Activated T-helper 17 cell treated with anti-CD3 and anti-CD28 coated beads, Interleukin-2, amount 50 U/mL, for 72 hours (primary cell): ENCODE measurements at places on chromosomes 4 and X.

- peak; percentile 49 for ATAC-seq
These were observed 17.0 kb upstream of the PAPSS1 start for GRCh38 chr4:107736924-107737448.

DNA sequence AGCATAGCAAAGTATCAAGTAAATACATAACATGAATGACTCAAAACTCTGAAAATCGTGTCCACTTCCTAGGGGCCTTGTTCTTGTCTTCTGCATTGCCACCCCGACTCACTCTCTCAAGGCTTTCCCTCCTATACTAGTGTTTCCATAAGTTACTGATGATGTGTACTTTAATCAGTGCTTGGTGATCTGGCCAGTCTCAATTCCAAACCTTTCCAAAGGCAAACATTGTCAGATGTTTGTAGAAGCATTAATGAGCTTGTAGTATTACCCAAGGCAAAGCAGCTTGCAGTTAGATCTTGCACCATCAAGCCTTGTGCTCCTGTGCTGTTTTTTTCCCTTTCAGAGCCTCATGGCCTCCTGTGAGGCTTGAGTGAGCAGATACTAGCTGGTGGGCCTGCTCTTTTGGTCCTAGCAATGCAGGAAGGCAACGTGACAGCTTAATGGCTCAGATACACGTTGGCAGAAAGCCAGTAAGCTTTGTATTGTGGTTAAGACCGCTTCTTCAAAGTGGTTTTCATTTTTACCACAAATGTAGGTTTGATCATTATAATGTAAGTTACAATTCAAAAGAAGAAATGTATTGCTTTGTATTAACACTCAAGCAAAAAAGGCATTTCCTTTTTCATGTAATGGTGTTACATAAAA, 51.8 kb downstream of the RBPJ start:
- peak; percentile 77 for ATAC-seq

- no peak for ATAC-seq
These were observed 337.3 kb upstream of the GNPDA2 start for GRCh38 chr4:45063696-45064095.

- ATAC-seq = no peak
These were observed 12.8 kb upstream of the DUSP9 start for GRCh38 chrX:153634236-153634635.

GRCh38 chr4:64857198-64857597, 447.9 kb upstream of the TECRL start:
- ATAC-seq = no peak

- no peak for ATAC-seq
These were observed 86.3 kb downstream of the ITIH6 start for GRCh38 chrX:54711735-54712134.

DNA sequence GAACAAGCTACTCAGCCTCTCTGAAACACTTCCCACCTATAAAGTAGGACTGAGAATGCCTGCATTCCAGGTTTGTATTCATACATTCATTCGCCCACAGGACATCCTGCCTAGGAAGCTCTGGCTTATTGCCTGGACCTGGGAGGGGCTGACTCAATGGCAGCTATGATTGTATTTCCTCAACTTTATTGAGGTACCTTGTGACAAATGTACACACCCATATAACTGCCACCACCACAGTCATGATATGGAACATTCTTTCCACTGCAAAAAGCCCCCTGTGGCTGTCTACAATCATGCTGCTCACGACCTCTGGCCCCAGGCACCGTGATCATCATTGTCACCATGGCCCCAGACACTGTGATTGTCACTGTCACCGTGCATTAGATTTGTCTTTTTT, 68.3 kb downstream of the ABLIM2 start:
- ATAC-seq = peak; percentile 81

DNA sequence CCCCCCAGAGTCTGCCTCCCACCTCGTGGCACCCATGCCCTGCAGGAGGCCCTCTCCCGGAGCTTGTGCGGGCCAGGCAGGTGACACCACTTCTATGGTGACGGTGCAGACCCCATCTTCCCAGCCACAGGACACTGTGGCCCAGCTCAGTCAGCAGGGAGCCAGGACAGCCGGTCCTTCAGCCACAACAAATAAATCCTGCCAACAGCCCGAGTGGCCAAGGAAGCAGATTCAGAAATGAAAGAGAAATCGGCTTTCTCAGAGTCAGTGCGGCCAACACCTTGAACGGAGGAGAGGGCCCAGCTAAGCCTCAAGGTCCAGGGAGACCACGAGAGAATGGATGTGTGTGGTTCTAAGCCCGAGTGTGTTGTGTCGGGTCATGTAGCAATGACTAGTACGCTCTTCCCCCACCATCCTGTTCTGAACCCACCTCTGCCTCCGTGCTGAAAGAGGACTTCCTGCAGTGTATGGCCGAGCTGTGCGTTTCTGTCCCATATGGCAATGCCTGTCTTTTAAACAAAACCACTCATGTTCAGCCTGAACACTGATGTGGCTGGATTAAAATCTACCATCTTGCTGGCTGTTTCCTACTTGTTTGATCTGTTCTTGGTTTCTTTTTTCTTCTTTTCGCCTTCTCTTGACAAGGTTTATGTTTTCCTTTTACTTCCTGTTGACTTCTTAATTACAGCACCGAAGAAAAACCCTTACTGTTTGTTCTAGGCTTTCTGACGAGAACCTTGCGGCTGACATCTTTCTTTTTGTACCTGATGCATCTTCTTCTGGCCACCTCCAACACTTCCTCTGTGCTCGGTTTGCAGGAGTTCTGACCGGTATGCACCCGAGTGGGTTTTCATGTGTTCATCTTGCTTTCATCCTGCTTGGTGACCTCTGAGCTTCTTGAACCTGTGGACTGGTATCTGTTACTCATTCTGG, 53.1 kb downstream of the GAK start:
- peak; percentile 68 for ATAC-seq

DNA sequence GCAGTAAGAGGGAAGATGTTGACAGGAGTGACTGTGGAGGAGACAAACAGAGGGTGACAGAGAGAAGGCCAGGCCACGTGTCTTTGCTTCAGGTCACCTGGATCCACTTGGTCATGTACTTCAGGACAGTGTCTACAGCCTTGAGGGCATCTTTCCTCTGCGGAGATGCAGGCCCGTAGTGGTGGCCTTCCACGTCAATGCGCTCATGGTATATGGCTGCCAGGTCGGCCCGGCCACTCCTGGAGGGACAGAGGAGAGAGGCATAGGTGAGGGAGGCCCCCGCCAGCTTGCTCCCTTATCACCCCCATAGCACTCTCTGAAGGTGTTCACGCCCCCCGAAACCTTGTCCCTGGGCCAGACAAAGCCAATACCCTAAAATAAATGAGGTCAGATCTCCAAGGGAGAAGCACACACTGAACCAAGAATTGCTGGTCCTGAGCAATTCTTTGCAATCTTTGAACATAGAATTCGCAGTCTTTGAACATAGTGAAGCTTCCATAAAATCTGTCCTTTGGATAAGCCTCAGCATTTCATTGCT, 99.9 kb downstream of the ENPP6 start:
- no peak for ATAC-seq

GRCh38 chrX:7132335-7133049, 15.0 kb upstream of the STS start:
- no peak for ATAC-seq

- no peak for ATAC-seq
These were observed 369.3 kb downstream of the FBXW7 start for GRCh38 chr4:152166567-152166966.

GRCh38 chrX:106177106-106177981, 9.2 kb downstream of the PWWP3B start:
- ATAC-seq = no peak

GRCh38 chrX:149473092-149473491, 32.0 kb downstream of the IDS start:
- ATAC-seq = no peak

- peak; percentile 69 for ATAC-seq
These were observed 167.2 kb upstream of the SLIT2 start for GRCh38 chr4:20084488-20084887.

GRCh38 chr4:2817701-2818350, 24.9 kb downstream of the SH3BP2 start:
- peak; percentile 58 for ATAC-seq

GRCh38 chr4:118837121-118837507, 1.2 kb upstream of the SEC24D start:
- no peak for ATAC-seq

DNA sequence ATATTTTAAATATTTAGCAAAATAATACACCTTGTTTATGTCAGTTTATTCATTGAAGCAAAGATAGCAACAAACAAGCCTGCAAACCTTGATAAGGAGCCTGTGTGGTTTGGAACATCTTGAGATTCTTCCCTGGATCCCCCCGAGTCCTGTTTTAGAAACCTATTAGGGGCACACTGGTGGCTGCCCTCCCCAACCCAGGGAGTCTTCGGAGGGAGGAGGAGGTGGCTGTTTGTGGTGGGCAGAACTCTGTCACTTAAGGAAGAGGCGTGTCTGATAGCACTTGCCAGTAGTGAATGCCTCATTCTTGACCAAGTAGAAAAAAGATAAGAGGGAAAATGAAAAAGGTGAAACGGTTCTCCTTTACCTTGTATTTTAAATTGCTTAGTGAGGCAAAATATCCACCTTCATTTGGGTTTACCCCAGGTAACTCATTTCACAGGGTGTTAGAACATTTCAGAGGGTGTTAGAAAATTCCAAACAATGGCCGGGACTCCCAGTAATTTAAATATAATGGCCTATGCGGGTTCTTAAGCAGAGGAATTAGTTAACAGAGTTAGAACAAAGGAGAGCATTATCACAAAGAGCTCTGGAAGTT, 10.4 kb downstream of the KIT start:
- no peak for ATAC-seq

- ATAC-seq = no peak
These were observed 32.0 kb downstream of the SMPX start for GRCh38 chrX:21725916-21726315.

- ATAC-seq = no peak
These were observed 14.7 kb downstream of the FAM193A start for GRCh38 chr4:2551118-2551517.

- no peak for ATAC-seq
These were observed 3.2 kb downstream of the FGF16 start for GRCh38 chrX:77450415-77450814.

GRCh38 chr4:182828360-182829025, 88.7 kb downstream of the DCTD start:
- no peak for ATAC-seq

GRCh38 chr4:39354254-39354552, 12.0 kb downstream of the RFC1 start:
- no peak for ATAC-seq

DNA sequence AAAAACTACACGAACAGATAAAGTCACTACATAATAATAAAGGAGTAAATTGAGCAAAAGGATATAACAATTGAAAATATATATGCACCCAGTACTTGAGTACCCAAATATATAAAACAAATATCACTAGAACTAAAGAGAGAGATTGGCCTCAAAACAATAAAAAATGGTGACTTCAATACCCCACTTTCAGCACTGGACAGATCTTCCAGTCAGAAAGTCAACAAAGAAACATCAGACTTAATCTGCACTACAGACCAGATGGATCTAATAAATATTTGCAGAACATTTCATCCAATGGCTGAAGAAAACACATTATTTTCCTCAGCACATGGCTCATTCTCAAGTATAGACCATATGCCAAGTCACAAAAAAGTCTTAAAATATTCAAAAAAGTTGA, 503.6 kb downstream of the NAP1L3 start:
- no peak for ATAC-seq

- no peak for ATAC-seq
These were observed 101.2 kb downstream of the ARHGAP6 start for GRCh38 chrX:11564546-11564945.

DNA sequence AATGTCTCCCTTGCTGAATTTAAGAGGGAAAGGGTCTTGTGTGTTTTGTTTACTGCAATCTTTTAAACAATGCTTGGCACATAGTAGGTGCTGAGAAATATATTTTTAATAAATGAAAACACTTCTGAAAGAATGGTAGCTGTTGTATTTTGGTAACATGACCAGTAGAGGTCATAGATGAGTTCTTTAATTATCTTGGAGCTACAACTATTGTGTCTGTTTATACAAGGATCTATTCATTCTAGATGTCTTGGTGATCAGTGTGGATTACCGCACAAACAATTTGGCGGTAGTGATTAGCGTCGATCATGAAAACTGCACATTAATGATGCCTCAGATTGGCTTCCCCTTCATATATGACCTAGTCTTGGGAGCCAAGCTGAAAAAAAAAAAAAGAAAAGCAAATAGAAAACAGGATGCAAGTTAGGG, 21.4 kb upstream of the SCRG1 start:
- ATAC-seq = peak; percentile 11

DNA sequence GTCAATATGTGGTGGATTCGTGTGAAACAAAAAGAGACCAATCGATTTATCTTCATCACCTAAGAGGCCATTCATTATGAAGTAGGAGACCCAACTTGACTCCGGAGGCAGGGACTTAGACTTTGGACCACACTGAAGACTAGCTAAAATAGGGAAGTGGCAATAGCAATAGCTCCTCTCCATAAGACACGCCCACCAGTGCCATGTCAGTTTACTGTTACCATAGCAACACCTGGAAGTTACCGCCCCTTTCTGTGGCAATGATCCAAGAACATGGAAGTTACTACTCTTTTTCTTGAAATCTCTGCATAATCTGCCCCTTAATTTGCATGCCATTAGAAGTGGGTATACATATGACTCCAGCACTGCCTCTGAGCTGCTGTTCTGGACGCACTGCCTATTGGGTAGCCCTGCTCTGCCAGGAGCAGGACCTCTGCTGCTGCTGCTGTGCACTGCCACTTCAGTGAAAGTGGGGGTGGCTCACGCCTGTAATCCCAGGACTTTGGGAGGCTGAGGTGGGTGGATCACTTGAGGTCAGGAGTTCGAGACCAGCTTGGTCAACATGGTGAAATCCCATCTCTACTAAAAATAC, 163.2 kb downstream of the PRKX start:
- ATAC-seq = no peak

GRCh38 chrX:71609095-71609750, 9.1 kb downstream of the CXCR3 start:
- ATAC-seq = peak; percentile 31

GRCh38 chr4:166123546-166123945, 250.5 kb downstream of the TLL1 start:
- no peak for ATAC-seq

DNA sequence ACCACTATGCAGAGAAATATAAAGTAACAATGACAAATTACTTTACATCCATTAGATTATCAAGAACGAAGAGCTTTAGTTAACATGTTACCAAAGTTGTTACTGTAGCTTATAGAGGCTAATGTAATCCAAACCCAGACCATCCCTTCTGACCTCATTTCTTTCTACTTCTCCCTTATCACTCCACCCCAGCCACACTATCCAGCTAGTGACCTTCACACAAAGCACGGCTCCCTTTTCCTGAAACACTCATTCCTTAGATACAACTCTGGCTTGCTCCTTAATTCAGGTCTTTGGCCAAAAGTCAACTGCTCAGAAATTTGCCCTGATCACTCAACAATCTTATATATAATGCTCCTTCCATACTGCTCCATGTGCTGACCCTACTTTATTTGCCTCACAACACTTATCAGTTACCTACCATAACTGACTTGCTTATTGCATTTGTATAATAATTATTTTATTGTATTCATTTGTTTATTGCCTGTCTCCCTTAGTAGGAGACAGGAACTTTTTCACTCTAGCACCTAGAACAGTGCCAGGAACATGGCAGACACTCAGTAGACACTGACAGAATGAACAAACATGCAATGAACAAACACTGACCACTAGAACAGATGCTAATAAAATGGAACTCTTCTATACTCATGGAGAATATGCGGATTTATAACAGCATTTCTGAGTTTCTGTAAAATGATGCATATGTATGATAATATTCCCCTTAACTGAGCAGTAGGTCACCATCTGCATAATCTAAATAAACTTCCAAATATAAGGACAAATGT, 67.6 kb downstream of the EIF4E start:
- ATAC-seq = no peak

GRCh38 chr4:69907151-69907550, 23.7 kb upstream of the CSN1S1 start:
- no peak for ATAC-seq
